Upper lobe of right lung (tissue), 1 donor: ENCODE measurements at places on chromosomes 2 and 18.

GRCh38 chr2:45141883-45142866 lies 132.9 kb upstream of the SIX2 start:
- no peak for DNase-seq

- no peak for DNase-seq
Measured at GRCh38 chr18:69161383-69162028, 239.2 kb upstream of the DOK6 start.

DNA sequence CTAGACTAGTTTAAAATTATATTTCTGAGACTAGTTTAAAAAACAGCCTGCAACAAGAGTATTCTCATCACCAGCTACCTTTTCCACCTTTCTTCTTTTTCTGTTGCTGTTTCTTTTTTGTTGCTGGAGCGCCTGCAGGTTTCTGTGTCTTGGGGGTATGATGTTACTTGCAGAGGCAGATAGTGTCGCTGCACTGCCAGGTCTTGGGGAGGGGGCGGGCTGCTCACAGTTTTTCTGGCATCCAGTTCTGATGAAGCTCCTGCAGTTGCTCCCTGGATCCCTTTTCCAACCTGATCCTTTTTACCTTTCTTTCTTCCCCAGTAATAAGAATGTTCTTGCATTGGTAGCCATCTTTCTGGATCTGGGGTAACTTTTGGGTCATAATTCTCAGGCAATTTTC lies 8.0 kb upstream of the C18orf32 start:
- DNase-seq: no peak

- no peak for DNase-seq
Measured at GRCh38 chr18:45567123-45567522, 48.2 kb upstream of the SLC14A2 start.

- DNase-seq: no peak
Measured at GRCh38 chr2:61970807-61971556, 65.5 kb downstream of the COMMD1 start.

- DNase-seq: no peak
Measured at GRCh38 chr18:57009844-57010243, 137.0 kb upstream of the BOD1L2 start.

- DNase-seq: no peak
Measured at GRCh38 chr2:168272225-168272624, 24.8 kb upstream of the STK39 start.

- DNase-seq: no peak
Measured at GRCh38 chr18:43265465-43265864, 11.8 kb downstream of the SYT4 start.

DNA sequence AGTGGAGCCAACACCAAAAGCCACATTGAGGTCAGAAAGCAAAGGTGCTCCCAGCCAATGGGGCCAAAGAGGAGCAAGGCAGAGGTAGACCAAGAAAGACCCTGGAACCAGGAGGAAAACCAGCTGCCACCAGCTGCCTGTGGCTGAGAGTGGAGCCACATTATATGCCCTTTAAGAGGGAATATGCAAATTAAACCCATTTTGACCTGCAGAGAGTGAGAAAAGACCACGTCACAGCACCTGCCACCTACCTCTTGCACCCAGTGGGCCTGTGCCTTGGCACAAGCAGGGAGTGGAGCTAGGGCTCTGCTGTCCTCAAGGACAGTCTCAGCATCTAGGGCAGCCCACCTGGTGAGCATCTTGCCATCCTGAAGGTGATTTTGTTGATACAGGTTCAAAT lies 161.3 kb downstream of the MTCL1 start:
- no peak for DNase-seq

DNA sequence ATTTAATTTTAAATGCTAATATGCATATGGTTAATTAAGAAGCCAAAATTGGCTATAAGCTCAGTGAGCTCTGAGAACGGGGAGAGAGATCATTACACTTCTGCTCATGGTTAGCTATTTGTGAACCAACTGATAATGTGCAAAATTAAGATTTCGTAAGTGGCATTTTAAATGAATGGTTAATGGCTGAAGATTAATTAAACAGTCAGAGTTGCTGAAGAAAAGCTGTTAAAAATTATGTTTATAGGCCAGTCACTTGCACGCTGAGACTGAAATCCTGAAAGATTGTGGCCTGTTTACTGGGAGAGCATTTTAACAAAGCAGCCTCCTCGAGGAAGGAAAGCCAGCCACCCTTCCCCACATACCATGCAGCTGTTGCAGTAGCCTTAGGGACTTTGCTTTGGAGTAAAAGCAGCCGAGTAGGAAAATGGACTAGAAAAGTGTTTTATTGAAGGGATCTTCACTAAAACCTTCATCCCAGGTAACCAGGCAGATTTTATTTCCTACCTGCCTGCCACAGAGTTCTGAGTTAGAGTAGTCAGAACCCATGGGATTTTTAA lies 218.8 kb upstream of the NRP2 start:
- DNase-seq: no peak

DNA sequence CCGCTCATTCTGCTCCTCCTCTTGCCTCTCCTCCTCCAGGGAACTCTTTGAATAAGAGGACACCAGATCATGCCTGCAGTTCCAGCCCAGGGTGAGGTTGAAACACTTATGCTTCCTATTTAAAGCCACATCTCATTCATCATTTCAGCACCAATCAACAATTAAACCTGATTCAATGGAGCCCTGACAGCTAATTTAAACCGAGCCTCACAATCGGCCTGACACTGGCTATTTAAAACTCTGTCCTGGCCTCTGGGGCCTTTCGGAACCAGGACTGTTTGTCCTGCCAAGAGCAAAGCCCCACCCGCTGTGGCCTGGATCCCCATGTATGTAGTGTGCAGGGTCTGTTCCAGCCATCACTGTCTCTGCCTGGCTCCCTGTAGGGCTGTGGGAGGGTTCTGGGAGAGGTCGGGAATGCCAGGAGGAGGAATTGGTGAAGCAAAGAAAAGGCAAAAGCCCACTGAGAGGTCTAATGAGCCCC lies 97.4 kb downstream of the MCFD2 start:
- peak; percentile 70 for DNase-seq

GRCh38 chr18:79720359-79720733 lies 40.7 kb downstream of the CTDP1 start:
- no peak for DNase-seq

- DNase-seq: no peak
Measured at GRCh38 chr2:209696836-209697711, 74.6 kb upstream of the UNC80 start.

DNA sequence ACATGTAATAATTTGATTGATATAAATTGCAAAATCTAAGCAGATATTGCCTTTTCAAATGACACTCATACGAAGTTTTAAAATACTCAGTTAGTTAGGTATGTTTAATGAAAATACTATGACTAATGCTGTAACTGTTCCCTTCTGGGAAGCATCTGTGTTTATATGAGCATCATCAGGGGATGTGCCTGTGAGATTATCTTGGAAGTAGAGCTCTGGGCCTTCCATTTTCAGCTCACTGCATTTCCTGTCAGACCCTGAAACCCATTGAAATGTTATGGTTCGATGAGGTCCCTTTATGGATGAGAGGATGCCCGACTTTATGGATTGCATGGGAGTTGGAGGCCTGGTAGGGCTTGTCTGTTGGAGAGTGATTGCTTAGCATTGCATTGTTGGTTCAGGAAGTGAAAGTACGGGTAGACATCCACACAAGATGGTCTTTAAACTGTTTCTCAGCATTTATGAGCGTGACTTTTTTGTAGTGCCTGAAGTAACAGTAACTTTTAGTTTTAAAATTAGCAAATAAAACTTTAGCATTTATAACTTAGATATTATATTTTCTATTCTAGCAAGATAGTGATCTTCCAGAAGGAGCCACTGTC lies 28.7 kb downstream of the ELP2 start:
- no peak for DNase-seq

DNA sequence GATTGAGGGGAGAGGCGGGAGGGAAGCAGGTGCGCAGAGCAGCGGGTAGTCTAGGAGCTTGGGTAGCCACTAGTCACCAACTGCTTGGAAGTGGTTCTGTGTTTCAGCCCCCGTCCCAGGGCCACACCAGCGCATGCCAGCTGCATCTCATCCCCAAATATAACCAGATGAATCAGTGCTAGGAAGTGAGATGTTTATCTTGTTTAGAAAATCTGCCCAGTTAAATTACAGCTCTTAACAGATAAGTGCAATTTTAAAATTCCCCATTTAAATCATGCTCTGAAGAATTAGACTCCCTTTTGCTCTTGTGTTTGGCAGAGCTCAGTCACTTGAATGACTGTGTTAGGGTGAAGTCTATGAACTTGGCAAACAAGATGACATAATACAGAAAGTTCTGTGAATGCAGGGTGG lies 193.8 kb downstream of the SEPTIN10 start:
- no peak for DNase-seq
